Fibroblast of the conjunctiva (primary cell): ENCODE measurements at places on chromosomes 7 and 10.

- DNase-seq = no peak
Observed at GRCh38 chr10:61081301-61081700, 137.3 kb upstream of the RHOBTB1 start.

DNA sequence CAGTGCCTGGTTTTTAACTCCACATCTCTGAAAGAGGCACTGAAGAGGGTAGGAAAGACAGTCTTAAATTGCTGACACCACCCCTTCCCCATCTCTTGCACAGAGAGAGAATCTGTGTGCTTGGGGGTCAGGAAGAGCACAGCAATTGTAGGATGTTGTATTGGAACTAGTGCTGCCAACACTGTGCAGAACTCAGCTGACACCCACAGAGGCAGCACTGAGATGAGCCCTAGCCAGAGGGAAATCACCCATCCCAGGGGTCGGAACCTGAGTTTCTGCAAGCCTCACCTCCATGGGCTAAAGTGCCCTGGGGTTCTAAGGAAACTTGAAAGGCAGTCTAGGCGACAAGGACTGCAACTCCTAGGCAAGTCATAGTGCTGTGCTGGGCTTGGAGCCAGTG lies 11.0 kb upstream of the TNKS2 start:
- no peak for DNase-seq

GRCh38 chr7:70726951-70727378 lies 405.0 kb upstream of the GALNT17 start:
- no peak for DNase-seq

GRCh38 chr7:44222074-44222473 lies 21.3 kb downstream of the YKT6 start:
- no peak for DNase-seq

DNA sequence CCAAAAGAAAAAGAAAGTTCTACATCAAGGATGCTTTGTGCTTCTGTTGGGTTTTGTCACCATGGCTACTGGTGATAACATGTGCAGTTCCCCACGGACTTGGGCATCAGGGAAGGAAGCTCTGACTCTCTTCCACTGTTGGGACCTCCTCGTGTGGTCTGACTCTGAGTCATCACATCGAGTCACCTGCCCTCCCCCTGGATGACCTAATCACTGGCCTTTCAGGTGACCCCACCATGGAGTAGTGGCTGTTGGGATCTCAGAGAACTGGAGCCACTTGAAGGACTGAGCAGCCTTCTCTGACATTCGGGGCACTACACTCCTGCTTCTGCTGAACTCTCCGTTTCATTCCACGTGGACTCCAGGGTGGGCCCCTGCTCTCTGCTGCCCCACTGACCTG lies 60.8 kb upstream of the DOCK1 start:
- no peak for DNase-seq

GRCh38 chr7:136517971-136518370 lies 350.5 kb upstream of the CHRM2 start:
- DNase-seq = no peak

GRCh38 chr7:30652698-30653641 lies 29.3 kb downstream of the CRHR2 start:
- DNase-seq = no peak

- DNase-seq = no peak
Observed at GRCh38 chr7:34453150-34453549, 204.9 kb upstream of the NPSR1 start.

GRCh38 chr10:107168738-107169137 lies 4.2 kb upstream of the SORCS1 start:
- no peak for DNase-seq

DNA sequence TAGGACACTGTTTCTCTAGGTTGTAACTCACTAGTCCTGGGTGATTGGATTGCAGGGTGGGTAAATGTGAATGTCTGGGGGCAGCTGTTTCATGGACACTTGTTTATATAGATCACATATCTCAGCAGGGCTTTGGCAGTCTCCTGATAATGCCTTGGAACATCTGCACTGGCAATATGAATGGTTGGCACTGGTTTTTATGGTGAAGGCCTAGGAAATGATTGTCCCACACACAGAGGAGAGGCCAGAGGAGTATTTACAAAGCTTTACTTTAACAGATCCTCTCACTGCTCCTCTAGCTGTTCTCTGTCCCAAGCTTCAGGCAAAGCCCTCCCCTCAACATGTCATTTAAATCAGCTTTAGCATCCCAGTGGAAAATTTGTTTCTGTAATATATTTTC lies 171.3 kb upstream of the STEAP4 start:
- no peak for DNase-seq

DNA sequence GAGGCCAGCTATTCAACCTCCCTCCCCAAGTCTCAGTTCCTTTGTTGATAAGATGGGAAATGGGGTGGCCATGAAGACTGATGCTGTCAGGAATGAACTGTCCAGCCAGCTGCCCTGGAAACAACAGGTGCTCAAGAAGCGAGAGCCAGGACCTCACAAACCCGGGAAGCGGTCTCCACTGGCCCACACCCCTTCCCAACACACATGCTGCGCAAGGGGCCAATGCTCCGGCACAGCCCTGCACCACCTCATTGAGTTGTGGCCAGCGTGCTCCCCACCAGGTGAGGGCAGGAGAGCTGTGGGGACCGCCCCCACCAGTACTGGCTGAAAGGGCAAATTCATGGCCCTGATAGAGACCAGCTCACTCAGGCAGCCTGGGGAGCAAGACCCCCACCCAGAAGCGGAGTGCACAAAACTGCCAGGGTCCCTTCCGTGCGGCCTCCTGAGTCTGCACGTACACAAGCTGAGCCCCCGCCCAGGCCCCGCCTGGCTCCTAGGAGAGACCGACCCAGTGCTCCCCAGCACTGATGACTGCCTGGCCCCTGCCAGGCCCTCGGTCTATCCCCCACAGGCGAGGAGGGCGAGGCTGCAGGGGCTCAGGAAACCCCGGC lies 216.6 kb downstream of the MAD1L1 start:
- DNase-seq = no peak

- DNase-seq = no peak
Observed at GRCh38 chr10:72056932-72057751, 31.2 kb downstream of the SPOCK2 start.

GRCh38 chr10:129755621-129756020 lies 208.5 kb downstream of the EBF3 start:
- DNase-seq = no peak

- no peak for DNase-seq
Observed at GRCh38 chr7:120110169-120110568, 162.8 kb upstream of the KCND2 start.

- no peak for DNase-seq
Observed at GRCh38 chr7:50314836-50315592, 10.5 kb downstream of the IKZF1 start.

DNA sequence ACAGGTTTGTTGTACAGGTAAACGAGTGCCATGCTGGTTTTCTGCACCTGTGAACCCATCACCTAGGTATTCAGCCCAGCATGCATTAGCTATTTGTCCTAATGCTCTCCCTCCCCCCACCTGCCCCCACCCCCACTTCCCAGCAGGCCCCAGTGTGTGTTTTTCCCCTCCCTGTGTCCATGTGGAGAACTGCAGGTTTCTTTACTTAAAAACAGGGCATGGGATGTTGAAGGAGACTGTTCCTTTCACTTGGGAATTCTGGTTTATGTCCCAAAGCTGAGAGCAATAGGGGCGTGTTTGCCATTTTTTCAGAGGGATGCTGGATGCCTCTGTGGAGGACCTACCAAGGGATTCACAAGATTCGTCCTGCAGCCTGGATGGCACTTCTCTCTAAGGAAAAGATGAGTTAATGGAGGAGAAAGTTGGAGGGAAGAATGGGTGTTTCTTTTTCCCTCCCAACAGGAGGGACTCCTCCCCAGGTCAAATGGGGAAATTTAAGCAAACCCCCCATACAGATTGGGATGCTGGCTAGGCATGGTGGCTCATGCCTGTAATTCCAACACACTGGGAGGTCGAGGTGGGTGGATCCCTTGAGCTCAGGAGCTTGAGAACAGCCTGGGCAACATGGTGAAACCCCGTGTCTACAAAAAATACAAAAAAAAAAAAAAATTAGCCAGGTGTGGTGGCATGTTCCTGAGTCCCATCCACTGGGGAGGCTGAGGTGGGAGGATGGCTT lies 136.0 kb downstream of the GALNT17 start:
- no peak for DNase-seq

DNA sequence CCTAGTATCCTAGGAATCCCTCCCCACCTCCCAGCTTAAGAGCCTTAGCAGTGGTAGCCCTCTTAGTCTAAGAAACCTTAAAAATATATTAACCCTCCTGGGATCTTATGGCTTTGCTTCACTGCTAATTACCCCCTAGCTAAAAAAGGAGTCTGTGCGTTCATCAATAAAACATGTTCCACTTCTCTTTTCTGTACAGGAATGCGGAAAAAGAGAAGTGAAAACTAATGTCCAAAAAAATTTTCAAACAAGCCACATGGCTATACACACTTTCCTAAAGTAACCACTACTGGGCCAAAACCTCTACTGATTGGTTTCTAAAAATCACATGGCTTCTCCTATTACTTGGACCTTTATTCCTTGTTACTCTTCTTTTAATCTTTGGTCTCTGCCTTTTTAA lies 667.1 kb upstream of the LRRTM3 start:
- DNase-seq = no peak

DNA sequence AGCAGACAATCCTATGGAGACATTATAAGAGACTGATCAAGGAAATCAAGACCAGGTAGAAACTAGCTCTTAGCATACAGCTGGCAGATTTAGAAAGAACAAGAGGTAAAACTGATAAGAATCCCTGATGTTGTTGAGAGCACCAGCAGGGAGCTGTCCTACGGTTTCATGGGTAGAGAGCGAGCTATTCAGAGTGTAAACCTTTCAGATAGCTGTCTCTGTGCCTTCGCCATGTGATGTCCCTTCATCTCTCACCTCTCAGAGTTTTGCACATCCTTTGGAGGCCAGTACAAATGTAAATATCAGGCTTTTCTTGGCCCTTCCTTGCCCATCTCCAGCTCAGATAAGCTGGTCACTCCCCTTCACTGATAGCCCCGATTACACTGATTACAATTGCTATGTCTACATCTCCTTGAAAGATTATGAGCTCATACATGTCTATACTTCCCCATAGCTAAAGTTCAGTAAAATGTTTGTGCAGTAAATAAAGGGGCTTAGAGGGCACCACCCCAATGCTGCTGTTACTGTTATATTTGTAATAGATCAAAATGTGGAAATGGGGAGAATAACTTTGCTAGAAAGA lies 21.9 kb downstream of the THSD7A start:
- no peak for DNase-seq

GRCh38 chr7:124275411-124275810 lies 242.5 kb upstream of the TMEM229A start:
- no peak for DNase-seq

DNA sequence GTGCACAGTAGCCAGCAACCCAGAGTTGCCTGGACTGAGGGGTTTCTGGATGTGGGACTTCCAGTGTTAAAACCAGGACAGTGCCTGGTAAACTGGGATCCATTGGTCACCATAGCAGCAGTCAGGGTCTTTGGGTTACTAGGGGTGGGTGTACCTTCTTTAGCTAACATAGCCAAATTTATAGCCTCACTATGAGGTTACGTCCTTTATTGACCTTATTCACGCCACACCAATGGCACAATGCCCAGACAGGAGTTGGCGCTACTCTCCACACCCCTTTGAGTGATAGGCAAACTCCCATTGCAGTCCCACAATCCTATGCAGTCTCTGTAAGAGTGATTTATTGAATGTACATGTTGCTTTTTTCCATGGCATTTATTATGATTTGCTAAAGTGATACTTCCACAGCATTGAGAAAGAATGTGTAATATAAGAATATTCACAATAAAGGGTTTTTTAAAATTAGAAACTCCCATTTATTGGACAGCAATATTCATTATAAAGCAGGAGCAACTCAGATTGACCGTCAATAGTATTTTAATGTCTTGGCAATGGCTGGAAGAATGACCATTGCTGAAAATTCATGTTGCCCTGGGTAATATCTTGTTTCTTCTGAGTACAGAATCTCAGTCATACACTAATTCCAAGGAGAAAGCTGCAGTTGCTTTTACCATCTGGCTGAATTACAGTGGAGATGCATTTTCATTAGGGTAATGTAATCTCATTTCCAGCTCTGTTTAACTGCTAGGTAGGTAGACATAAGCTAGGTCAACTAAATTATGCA lies 26.1 kb downstream of the IFIT5 start:
- DNase-seq = no peak

GRCh38 chr10:45001381-45002148 lies 842 bp downstream of the ZNF22 start:
- DNase-seq = peak; percentile 51

GRCh38 chr7:85405016-85405902 lies 218.4 kb upstream of the SEMA3D start:
- peak; percentile 20 for DNase-seq

GRCh38 chr10:69186524-69186923 lies 6.5 kb downstream of the SUPV3L1 start:
- DNase-seq = no peak

DNA sequence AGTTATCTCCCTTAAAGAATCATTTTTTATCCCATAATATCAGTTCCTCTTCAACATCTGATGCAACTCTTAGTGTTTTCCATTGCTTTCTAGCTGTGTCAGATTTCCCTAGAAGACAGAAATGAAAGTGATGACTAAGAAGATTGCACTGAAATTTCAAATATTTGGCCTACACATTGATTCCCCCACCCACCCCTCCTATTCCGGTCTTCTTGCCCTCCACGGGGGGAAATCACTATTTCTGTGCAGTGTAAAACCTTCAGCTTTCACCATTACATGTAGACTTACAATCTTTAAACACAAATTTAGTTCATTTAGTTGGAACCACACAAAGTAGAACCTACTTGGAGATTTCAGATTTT lies 63.7 kb upstream of the IL6 start:
- DNase-seq = peak; percentile 87

DNA sequence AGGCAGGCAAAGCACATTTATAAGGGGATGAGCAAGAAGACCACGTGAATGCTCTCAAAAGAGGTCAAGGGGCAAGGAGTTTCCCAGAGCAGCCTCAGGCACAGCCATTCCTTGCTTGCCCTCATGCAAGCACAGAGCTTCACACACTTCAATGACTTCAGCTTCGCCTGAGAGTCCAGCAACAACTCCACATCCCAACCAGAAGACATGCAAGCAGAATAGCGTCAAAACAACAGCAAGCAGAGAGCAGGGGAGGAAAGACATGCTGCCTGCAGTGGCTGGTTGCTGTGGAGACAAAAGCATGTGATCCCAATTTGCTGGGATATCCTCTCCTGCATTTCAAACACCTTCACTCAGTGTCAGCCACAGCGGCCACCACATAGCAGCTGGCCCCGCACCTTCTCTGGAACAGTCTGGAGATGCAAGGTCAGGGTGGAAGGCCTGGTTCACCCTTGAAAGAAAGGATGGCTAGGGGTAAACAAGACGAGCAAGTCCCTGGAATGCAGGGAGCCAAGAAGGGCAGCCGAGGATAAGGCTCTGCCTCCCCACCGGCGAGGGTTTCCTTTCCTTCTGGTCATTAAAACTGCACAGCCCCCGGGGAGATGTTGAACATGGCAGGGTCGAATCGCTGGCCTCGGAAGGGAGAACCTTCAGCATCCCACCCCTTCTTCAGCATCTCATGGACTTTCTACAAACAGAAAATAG lies 60.2 kb upstream of the CAMK2B start:
- DNase-seq = no peak

DNA sequence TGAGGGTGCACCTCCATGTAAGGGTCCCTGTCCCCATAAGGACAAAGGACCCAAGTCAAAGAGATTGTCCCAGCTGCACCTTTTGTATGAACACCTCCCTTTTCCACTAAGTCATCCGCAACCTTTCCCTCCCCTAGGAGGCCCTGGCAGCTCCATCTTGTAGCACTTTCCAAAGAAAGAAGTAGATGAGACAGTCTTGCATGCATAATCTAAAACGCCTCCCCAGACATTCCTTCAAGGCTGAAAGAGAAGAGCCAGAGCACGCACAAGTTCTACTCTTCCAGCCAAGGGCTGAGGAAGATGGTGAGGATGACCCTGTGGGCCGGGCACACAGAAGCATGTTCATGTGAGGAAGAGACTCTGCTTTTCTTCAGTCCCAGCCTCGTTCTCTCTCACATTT lies 194.4 kb downstream of the TNS3 start:
- DNase-seq = no peak
